ENCODE measurements at places on chromosomes 11 and 22. TPM values are rescaled to one million over a fixed set of nuclear protein-coding genes. Genes with fewer than 3 reads are reported as not detected.

GRCh38 chr11:111379602-111380136 lies 594 bp upstream of the POU2AF1 start:
- no peak for DNase-seq

DNA sequence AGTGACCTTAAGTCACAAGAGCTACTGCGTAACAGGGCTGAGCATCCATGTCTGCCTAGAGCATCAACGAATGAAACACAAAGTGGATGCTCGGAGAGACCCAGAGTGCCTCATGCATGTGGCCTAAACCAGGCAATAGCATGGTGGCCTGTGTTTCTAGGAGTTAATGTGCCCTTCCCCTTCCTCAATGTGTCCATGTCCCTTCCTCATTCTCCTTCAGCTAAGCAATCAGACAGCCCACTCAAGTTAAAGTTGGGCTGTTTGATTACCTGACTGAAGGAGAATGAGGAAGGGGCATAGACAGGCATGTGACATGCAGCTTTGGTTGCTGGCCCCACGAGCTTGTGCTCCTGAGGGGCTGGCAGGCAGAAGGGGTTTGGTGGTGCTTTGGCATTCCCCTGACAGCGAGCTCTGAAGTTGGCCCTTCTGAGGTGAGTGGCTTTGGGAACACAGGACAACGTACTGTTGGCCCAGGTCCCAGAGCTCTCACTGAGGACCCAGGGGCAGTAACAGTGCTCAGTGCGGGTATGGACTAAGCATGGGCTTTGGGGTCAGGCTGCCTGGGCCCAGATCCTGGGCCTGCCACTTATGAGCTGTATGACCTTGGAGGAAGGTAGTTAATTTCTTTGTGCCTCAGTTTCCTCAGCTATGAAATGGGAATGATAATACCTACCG lies 46.7 kb downstream of the IRAG1 start:
- no peak for DNase-seq

- DNase-seq: peak; percentile 43
Observed at GRCh38 chr11:64762674-64763525, 3.1 kb upstream of the PYGM start.

GRCh38 chr22:36185828-36186624 lies 15.6 kb downstream of the APOL4 start:
- DNase-seq: no peak

- peak; percentile 88 for DNase-seq
Observed at GRCh38 chr11:126317756-126318573, 14.1 kb downstream of the DCPS start.

- no peak for DNase-seq
Observed at GRCh38 chr22:43109921-43110443, 568 bp upstream of the BIK start.

- no peak for DNase-seq
Observed at GRCh38 chr11:96306071-96306470, 36.9 kb downstream of the MAML2 start.

DNA sequence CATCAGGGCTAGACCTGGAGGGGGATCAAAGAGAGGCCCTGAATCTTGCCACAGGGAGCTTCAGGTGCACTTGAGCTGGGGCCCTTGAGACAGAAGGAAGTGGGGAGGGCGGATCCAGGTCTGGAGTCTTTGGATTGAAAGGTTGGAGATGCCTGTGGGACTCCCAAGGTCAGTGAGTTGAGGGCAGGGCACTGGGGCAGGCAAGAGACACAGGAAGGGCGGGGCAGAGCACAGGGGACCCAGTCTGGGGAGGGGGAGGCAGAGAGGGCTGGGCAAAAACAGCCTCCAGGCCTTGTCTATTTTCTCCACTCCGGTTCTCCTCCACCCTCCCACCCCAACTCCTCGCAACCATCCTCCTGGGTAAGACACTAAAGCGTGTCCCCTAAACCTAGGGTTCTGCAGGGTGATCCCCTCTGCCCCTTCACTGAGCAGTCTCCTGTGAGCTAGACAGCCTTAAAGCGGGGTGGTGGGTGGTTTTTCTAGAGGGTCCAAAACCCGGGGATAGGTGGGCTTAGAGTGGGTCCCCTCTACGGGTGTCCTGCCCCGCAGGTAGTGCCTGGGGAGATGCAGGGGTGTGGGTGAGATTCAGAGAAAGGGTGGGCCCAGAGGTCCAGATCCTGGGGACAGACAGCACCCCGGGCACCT lies 38.6 kb upstream of the CELSR1 start:
- peak; percentile 41 for DNase-seq

GRCh38 chr22:28604966-28605761 lies 74.5 kb downstream of the TTC28 start:
- DNase-seq: no peak

- DNase-seq: peak; percentile 14
Observed at GRCh38 chr22:49620003-49620556, 207.6 kb downstream of the BRD1 start.

- DNase-seq: no peak
Observed at GRCh38 chr11:114298710-114299109, 2.5 kb downstream of the NNMT start.

DNA sequence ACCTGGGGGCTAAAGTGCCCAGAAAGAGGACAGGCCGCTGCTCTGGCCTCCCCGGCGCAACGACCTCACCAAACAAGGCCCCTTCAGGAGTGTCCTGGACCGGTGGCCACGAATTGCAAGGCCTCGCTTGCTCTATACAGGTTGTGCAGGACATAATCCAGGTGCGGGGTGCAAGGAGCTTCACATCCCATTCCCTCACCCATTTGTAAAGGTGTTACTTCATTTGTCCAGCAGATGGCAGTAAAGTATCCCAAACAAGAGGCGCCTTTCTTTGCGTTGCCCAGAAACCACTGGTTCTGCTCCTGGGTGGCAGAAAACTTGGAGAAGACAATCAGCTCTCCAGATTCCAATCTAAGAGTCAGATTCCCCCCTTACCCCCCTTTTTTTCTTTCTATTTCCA lies 35.9 kb upstream of the PRDM11 start:
- no peak for DNase-seq

- DNase-seq: no peak
Observed at GRCh38 chr11:65032216-65032615, 5.0 kb downstream of the SNX15 start.

DNA sequence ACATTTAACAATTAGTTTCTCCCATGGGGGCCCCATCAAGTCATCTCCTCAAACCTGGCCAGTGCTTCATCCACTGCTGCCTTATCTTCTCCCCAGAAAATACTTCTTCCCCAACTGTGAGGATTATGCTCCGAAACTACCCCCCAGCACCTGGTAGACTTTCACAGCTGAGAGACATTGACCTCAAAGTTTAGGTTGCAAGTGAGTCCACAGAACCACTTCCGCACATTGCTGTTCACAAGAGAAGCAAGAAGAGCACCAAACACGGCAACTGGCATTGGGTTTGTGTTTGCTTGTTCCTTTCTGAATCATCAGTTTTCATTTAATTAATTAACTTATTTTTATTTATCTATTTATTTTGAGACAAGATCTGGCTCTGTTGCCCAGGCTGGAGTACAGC lies 6.1 kb downstream of the MCHR1 start:
- DNase-seq: no peak

- DNase-seq: no peak
Observed at GRCh38 chr11:88849368-88849767, 216.4 kb downstream of the GRM5 start.

DNA sequence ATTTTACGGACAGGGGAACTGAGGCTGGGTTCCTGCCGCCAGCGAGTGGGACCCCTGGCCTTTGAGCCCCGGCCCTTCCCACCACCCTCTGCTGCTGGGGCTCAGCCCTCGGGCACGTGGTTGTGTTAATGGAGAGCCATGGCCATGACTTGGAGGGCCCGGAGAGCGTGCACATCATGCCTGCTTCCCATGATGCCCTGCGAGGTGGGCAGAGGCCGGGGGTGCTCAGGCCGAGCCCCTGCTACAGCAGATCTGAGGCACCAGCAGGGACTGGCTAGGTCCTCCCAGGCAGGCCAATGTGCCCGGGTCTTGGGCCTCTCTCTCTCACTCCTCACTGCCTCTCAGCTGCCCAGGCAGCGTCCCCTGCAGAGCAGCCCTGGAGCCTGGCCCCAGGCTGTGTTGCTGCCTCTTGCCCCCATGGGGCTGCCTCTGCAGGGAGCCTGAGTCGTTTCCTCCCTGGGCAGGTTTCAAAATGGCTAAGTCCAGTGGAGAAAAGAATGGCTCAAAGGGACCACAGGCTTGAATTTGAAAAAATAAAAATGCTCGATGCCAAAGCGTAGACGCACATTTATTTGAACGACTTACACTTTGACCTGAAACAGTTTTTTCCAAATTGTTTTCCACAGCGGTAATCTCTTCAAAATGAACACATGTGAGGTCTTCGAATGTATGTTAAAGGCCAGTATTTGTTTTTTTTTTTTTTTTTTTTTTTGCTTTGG lies 72.6 kb upstream of the CLDN5 start:
- no peak for DNase-seq

DNA sequence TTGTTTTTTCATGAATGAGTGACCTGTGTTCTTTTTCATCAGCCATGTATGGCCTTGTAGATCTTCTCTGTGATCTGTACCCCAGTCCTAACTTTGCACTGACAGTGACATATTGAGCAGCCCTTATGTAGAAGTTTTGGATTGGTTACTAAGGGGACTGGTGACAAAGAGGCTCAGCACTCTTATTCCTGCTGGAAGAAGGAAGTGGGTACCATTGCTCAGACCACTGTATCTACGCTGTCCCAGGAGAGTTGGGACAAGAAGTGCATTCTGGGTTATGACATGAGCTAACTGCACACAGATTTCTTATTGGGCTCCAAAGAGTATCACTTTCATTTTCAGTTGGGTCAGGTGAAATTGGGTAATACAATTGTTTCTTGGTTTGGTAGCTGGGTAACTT lies 107.8 kb upstream of the RASSF10 start:
- DNase-seq: no peak

- no peak for DNase-seq
Observed at GRCh38 chr11:61315260-61315659, 17.6 kb downstream of the DDB1 start.

- DNase-seq: no peak
Observed at GRCh38 chr11:119342023-119342300, 1.3 kb upstream of the C1QTNF5 start.

DNA sequence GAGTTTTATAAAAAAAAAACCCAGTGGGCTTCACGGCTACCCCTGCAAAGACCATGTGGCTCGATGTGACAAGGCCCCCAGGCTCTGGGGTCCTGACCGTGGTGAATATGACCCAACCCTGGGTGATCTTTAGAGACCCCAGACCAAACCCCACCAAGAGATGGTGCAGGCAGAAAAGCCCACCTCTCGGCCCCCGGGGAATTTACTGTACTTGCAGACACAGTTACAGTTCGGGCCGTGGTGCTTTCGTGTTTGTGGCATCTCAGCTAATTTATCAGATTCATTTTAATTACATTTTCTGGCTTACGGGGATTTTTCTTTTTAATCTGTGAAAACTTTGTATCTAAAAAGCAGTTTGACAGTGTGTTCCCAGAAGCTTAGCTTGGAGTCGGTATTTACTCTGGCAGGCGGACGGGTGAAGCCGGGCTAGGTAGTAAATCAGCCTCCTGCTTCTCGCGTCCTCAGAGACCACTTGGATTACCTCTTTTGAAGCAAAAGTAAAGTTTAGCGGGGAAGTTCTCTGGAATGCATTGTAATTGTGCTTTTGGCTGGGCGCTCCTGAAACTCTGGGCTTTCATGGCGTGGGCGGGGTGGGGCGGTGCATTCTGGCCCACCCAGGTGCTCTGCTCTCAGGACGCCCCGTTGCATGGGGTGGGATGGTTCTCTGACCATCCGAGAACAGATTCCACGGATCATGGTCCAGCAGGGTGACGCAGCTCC lies 25.3 kb downstream of the ANO1 start:
- DNase-seq: no peak

DNA sequence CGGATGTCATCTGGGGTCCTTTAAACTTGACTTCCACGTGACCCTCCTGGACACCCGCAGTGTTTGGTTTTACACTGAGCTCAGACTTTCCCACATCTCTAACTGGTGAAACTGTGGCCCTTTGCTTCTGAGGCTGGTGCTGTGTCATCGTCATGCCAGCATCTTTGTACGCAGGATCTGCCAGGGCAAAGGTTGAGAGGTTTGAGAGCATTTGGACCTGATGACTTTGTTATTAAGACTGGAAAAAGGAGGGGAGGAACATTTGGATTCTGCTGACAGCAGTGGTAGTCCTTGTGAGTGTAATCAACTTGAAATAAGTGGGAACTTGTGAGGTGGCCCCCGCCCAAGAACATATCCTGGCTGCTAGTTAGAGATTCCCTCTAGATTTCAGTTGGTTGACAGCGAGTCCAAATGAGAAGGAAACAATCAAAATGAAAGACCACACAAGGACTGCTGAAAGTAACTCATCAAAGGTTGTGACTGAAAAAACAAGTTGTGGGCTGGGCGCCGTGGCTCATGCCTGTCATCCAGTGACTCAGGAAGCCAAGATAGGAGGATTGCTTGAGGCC lies 102.5 kb downstream of the KIAA1671 start:
- DNase-seq: peak; percentile 40

DNA sequence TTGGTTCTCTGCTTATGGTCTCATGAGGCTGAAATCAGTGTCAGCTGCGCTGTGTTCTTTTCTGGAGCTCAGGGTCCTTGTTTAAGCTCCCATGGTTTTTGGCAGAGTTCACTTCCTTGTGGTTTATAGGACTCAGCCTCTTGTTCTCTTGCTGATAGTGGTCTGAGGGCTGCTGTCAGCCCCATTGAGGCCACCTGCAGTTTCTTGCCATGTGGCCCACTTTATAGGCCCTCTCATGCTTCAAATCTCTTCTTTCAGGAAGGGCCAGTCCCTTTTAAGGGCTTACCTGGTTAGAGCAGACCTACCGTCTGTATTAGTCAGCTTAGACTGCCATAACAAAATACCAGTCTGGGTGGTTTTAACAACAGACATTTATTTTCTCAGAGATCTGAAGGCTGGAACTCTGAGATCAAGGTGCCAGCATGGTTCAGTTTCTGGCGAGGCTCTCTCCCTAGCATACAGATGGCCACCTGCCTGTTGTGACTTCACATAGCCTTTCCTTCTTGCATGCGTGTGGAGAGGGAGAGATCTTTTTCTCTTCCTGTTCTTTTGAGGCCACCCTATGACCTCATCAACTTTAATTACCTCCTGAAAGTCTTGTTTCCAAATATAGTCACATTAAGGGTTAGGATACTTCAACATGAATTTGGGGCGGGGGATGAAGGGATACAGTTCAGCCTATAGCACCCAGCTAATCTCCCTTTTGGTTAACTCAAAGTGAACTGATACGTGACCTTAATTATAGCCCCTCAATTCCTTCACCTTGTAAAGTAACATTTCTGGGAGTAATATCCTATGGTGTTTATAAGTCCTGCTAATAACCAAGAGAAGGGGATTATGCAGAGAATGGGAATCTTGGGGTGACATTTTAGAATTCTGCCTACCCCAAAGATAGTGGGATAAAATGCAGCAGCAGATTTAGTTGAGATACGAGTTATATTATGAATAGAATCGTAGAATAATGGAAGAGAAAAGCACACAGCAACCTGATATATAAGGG lies 131.8 kb downstream of the UVRAG start:
- peak; percentile 29 for DNase-seq

OPCML gene
- total RNA-seq: 2.8 TPM

LIF gene
- total RNA-seq: 0.59 TPM

SPDYC gene
- total RNA-seq: not detected

ELFN2 gene
- total RNA-seq: not detected

EPS8L2 gene
- total RNA-seq: 6.3 TPM

OR8B4 gene
- total RNA-seq: not detected

MS4A12 gene
- not detected for total RNA-seq

OSBPL5 gene
- total RNA-seq: 15.6 TPM

HPS4 gene
- total RNA-seq: 12.0 TPM

FOLH1 gene
- total RNA-seq: 0.72 TPM
